Kidney epithelial cell (primary cell): ENCODE measurements at places on chromosomes 6 and 20. TPM values are rescaled to one million over a fixed set of nuclear protein-coding genes. Genes with fewer than 3 reads are reported as not detected.

GRCh38 chr6:3311826-3312225 is 53.1 kb downstream of the PSMG4 start:
- no peak for DNase-seq

DNA sequence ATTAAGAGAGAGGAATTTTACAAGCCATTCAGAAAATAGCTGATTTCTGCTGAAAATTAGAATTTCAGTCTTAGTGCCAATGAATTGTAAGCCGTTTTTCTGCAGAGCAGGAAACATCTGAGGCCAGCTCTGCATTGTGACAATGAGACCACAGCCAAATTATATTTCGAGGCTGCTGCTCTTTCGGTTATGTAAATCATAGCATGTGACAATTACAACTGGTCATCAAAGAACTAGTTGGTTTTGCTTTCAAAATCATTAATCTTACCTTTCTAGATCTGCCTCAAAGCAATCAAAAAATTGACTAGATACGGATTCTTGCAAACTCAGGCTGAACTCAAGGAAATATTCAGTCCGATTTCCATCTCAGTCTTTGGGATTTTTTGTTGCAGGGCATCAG is 33.4 kb upstream of the INSM1 start:
- DNase-seq: no peak

GRCh38 chr6:54011277-54011648 is 100.0 kb upstream of the MLIP start:
- DNase-seq: no peak

- no peak for DNase-seq
Observed at GRCh38 chr6:44062771-44063560, 64.3 kb downstream of the MRPL14 start.

GRCh38 chr6:89503641-89504040 is 70.7 kb downstream of the ANKRD6 start:
- DNase-seq: no peak

The SMOC2 gene
- not detected in 2 replicates for total RNA-seq
